ENCODE measurements at places on chromosomes 3 and 15.

- DNase-seq = no peak
Measured at GRCh38 chr3:160577556-160578195, 12.3 kb upstream of the KPNA4 start.

DNA sequence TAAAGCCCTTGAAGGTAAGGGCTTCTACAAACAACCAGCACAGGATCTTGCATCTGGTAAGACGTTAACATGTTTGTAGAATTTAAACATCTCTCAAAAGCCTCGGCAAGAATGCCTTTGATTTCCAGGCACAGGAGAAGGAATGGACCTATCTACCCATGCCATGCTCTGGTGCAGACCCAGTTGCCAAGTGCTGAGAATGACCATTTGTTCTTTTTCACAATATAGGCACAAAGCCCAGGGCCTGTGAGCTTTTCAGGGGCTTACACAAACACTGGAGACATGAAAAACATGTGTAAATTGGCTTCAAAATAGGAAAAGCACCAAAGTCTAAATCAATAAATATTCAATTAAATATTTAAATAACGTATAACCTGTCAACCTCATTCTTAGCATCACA lies 266.9 kb upstream of the TTC14 start:
- DNase-seq = no peak

DNA sequence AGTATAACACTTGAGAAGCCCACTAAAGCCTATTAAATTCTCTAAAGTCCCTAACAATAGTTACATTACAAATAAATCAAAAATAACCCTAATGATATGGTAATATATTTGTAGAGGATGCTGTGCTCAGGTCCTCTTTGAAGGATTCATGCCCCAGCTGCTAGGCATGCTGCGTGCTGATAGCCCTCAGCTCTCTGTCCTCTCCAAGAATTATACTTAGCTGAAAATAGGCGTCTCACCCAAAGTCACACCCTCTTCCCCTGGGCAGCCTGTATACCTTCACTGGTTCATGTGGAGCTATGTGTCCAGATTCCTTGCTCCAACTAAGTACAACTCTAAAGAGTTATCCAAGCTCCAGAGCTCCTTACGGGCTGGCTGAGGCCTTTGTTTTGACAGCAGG lies 312.5 kb upstream of the ZNF385D start:
- DNase-seq = no peak

GRCh38 chr15:71627188-71627587 lies 183.2 kb upstream of the NR2E3 start:
- DNase-seq = no peak

- peak; percentile 24 for DNase-seq
Measured at GRCh38 chr3:16064642-16065414, 109.7 kb upstream of the GALNT15 start.

DNA sequence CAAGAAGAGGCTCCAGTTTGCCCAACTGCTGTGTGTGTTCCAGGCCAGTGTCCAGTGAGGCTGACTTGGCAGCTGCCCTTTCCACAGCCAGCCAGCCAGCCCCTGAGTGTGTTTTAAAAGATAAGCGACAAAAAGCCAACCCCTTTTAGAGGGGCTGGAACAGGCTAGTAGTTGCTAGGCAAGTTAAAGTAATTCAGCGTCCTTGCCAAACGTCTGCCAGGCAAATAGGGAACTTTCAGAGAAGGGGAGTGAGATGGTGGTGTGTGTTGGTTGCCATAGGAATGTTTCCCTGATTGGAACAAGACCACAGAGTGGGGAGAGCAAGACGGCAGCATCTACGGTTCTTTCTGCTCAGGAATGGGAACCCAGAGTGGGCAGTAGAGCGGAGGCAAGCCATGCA lies 86.3 kb downstream of the TMEM108 start:
- DNase-seq = no peak

GRCh38 chr15:74438206-74438605 lies 4.4 kb upstream of the SEMA7A start:
- DNase-seq = no peak

GRCh38 chr3:21056293-21056692 lies 694.7 kb downstream of the ZNF385D start:
- no peak for DNase-seq

DNA sequence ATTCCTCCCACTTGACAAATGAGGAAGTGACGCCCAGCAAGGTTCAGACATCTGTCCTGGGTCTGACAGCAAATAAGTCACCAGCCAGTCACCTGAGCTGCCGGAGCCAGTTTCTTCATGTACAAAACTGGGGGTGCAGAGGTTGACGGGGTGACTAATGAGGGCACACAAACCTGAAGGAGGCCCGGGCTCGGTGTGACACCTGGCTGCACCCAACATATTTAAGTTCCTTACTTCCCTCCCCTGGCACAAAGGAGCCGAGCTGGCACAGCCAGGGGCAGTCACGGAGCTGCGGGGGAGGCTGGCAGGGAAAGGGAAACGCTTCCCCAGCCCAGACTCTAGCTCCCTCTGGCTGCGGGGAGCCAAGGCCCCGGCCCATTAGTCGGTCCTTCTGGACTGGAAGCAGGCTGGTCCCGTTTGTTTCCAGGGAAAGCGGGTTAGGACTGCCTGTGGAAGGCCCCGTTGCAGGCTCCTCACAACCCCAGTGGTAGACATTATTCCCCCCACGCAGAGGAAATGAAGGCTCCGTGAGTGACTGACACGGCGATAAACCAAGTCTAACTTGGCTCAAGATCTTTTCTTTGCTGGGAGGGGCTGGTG lies 2.3 kb downstream of the FBXL22 start:
- peak; percentile 66 for DNase-seq

- DNase-seq = peak; percentile 51
Measured at GRCh38 chr15:72599855-72600464, 54.5 kb upstream of the GOLGA6B start.

GRCh38 chr3:61299343-61300005 lies 48.2 kb upstream of the FHIT start:
- DNase-seq = no peak

- no peak for DNase-seq
Measured at GRCh38 chr15:80367661-80368060, 36.5 kb upstream of the ARNT2 start.

DNA sequence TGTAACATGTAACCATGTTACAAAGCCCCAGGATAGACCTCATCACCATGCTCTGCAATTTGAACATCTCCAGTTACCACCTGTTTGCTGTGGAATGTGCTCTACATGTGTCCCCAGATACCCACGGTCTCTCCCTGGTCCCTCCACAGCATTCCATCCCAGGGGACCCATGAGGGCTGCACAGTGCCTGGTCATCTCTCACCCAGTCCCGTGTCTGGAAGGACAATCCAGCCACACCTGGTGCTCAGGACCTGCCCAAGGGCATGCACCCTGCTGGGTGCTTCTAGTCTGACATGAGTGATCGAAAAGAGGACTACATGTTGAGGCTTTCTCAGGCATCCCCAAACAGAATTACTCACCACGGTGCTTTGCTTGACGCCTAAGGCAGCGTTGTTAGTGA lies 119.6 kb upstream of the ATP10A start:
- DNase-seq = no peak

All from inflammatory macrophage treated with lipopolysaccharide for 4 hours (primary cell).